Liver (tissue), 10 donors: ENCODE measurements at places on chromosomes 1 and 21. TPM values are rescaled to one million over a fixed set of nuclear protein-coding genes. Genes with fewer than 3 reads are reported as not detected.

- no peaks in the 10 kb centered on the region for H3K27me3 ChIP-seq
- H3K4me3 ChIP-seq = no peak overlapping the region
- H3K27ac ChIP-seq = peak overlapping the region; percentile 28
- DNase-seq = no peak
- H3K4me1 ChIP-seq = no peaks in the 10 kb centered on the region
Observed at GRCh38 chr1:101150670-101151069, 86.1 kb upstream of the S1PR1 start.

DNA sequence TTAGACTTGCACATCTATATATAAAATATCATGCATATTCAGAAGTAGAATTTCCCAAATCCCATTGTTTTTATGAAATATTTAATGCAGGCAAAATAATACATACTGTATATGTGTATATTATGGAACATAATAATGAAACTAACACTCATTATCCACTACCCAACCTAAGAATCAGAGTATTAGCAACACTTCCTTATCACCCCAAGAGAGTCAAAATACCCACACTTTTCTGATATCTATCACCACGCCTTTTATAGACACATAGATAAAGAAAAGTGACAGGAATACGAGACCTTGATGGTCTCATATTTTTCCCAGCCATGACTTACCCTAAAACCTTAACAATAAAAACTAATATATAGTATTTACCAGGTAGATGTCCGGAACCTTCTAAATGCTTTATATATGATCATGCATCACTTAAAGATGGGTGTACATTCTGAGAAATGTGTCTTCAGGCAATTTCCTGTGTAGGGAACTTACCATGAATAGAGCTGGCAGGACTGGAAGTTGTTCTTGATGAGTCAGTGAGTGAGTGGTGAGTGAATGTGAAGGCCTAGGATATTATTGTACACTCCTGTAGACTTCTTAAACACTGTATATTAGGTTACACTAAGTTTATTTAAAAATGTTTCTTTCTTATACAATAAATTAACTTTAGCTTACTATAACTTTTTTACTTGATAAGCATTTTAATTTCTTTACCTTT lies 45.5 kb downstream of the TNFSF4 start:
- DNase-seq = no peak
- H3K4me1 ChIP-seq = no peaks in the 10 kb centered on the region
- H3K27ac ChIP-seq = no peak overlapping the region
- H3K36me3 ChIP-seq = no peaks in the 10 kb centered on the region
- H3K27me3 ChIP-seq = no peaks in the 10 kb centered on the region
- no peak overlapping the region for H3K4me3 ChIP-seq

Gene MEX3A
- 1.3 TPM for total RNA-seq

Gene CDK18
- total RNA-seq = 3.7 TPM

DNA sequence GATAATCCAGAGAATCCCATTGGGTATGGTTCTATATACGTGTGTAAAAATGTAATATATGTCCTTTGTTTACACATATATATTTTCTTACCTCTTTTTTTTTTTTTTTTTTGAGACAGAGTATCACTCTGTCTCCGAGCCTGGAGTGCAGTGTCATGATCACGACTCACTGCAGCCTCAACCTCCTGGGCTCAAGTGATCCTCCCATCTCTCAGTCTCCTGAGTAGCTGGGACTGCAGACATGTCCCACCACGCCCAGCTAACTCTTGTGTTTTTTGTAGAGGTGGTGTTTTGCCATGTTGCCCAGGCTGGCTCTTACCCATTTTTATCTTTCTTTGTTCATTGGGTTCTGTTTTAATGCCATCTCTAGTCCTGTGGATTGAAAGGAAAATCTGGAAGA lies 59.5 kb downstream of the ZBTB17 start:
- H3K27ac ChIP-seq = no peak overlapping the region
- no peak overlapping the region for H3K4me3 ChIP-seq
- H3K27me3 ChIP-seq = no peaks in the 10 kb centered on the region
- H3K4me1 ChIP-seq = no peaks in the 10 kb centered on the region

- no peak overlapping the region for H3K4me3 ChIP-seq
- H3K4me1 ChIP-seq = peaks cover 10% of the 10 kb centered on the region
- no peak overlapping the region for H3K27ac ChIP-seq
- DNase-seq = no peak
- no peaks in the 10 kb centered on the region for H3K27me3 ChIP-seq
Observed at GRCh38 chr1:42263019-42263418, 72.0 kb downstream of the FOXJ3 start.

DNA sequence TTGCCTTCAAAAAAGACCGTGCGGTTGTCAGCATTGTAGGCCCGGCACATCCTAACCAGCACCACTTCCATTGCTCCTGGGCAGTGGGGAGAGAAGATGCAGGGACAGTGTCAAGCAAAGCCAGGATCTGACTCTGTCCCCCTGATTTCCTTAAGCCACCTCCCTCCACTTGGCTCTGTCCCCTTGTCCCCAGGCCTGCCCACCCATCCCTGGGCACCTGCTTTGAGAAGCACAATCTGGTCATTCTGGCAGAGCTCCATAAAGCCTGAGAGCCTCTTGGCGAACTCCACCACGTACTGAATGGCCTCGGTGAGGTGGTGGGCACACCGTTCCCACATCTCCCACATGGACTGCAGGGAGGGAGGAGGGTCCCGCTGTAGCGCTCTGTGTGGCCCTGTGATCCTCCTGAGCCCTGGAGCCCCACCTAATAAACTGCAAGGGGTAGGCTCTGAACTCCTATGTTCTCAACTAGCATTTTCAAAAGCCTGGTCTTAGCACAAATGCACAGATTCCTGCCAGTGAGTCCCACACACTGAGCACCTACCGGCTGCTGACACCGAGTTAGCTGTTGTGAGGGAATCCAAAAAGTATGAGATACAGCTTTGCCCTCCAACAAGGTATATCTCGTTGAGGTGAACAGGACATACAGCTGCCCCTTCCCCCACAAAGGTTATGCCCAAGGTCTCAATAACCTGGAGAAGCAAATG lies 8.2 kb upstream of the LINGO4 start:
- H3K4me3 ChIP-seq = no peak overlapping the region
- H3K27me3 ChIP-seq = no peaks in the 10 kb centered on the region
- DNase-seq = no peak
- peaks cover 16% of the 10 kb centered on the region for H3K4me1 ChIP-seq

- no peak for DNase-seq
- peak overlapping the region; percentile 66 for H3K4me3 ChIP-seq
- no peaks in the 10 kb centered on the region for H3K4me1 ChIP-seq
- no peaks in the 10 kb centered on the region for H3K27me3 ChIP-seq
- H3K36me3 ChIP-seq = no peaks in the 10 kb centered on the region
- H3K27ac ChIP-seq = no peak overlapping the region
Observed at GRCh38 chr1:115643225-115643624, 1.5 kb downstream of the VANGL1 start.

DNA sequence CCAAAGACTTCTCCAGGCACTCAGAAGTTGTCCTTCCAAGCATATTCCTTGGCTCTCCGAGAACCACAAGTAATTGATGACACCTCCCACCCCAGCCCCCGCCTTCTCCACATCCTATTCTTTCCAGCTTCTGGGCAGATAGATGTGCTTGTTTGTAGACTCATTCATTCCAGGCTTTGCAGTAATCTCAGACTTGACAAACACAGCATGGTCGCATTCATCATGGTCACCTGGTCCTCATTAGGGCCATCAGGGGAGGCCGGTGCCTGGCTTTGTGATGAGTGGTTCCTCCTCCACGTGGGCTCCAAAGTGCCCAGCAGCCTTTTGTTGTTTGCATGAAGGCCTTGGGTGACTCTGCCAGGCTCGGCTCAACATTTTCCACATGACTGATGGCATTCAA lies 28.5 kb upstream of the KCNE2 start:
- no peaks in the 10 kb centered on the region for H3K27me3 ChIP-seq
- no peak for DNase-seq
- no peaks in the 10 kb centered on the region for H3K4me1 ChIP-seq
- H3K4me3 ChIP-seq = no peak overlapping the region

GRCh38 chr1:232378266-232379062 lies 251.5 kb downstream of the SIPA1L2 start:
- DNase-seq = no peak
- no peaks in the 10 kb centered on the region for H3K27me3 ChIP-seq
- no peak overlapping the region for H3K27ac ChIP-seq
- H3K36me3 ChIP-seq = no peaks in the 10 kb centered on the region
- no peaks in the 10 kb centered on the region for H3K4me1 ChIP-seq

Gene CIART
- total RNA-seq = 1.8 TPM

DNA sequence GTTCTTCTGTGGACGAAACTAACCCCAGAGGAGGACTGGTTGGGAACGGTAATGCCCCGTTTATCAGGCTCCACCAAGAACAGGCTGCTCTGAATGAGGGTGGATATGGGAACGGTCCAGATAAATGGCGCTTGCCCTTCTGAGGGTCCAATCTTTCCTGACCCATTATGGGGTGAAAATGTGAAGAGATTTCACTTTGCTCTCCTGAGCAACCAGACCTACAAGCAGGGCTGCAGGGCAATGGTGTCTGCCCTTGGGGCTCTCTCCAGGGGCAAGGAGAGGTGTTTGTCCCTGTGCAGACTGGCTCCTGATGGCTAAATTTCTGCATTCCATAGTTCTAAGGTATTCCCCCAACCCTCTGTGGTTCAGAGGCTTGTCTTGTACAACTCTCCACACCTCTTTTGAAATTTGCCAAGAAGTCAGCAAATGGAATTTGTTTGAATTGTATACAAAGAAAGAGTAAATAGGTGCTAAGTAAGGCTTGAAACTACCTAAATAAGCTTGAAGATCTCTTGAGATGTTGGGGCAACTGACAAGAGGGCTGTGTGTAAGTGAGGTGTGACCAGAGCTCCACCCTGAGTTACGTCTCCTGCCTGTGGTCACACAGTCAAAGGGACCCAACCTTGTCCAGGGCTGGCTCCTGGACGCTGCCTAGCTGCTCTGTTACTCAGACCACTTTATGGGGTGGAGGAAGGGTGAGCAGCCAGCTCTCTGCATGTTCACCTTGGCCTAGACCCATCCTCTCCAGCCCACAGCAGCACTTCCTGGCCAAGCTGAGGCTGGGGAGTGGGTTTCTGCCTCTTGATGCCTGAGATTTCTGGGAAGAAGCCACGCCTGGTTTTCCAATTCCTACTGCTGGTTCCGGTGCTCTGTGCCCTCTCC lies 24.8 kb downstream of the SLC2A1 start:
- H3K4me1 ChIP-seq = no peaks in the 10 kb centered on the region
- no peak overlapping the region for H3K4me3 ChIP-seq
- no peak overlapping the region for H3K27ac ChIP-seq
- H3K36me3 ChIP-seq = no peaks in the 10 kb centered on the region
- no peak for DNase-seq

Gene SLC9C2
- total RNA-seq = not detected

DNA sequence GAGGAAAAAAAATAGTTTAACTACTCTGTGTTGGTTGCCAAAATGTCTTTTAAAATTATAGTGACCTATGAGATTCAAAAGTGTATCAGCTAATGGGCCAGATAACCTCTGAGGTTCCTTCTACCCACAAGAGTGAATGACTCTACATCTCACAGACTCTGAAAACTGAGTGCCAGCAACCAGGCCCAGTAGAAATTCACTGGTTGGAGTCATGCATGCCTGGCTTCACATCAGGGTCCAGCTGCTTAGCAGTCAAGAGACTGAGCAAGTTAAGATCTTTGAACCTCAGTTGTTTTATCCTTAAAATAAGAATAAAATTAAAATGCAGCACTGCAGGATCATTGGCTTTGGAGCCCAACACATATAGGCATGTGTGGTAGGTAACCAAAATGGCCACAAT lies 342.6 kb upstream of the NFIA start:
- no peaks in the 10 kb centered on the region for H3K27me3 ChIP-seq
- no peak overlapping the region for H3K4me3 ChIP-seq
- peaks cover 2% of the 10 kb centered on the region for H3K36me3 ChIP-seq
- H3K4me1 ChIP-seq = no peaks in the 10 kb centered on the region

GRCh38 chr1:112800289-112800688 lies 85.2 kb upstream of the PPM1J start:
- H3K4me1 ChIP-seq = no peaks in the 10 kb centered on the region
- H3K36me3 ChIP-seq = no peaks in the 10 kb centered on the region
- DNase-seq = no peak
- H3K4me3 ChIP-seq = no peak overlapping the region
- H3K27me3 ChIP-seq = no peaks in the 10 kb centered on the region

Gene ARHGAP29
- 12.5 TPM for total RNA-seq

Gene POTED
- not detected for total RNA-seq

DNA sequence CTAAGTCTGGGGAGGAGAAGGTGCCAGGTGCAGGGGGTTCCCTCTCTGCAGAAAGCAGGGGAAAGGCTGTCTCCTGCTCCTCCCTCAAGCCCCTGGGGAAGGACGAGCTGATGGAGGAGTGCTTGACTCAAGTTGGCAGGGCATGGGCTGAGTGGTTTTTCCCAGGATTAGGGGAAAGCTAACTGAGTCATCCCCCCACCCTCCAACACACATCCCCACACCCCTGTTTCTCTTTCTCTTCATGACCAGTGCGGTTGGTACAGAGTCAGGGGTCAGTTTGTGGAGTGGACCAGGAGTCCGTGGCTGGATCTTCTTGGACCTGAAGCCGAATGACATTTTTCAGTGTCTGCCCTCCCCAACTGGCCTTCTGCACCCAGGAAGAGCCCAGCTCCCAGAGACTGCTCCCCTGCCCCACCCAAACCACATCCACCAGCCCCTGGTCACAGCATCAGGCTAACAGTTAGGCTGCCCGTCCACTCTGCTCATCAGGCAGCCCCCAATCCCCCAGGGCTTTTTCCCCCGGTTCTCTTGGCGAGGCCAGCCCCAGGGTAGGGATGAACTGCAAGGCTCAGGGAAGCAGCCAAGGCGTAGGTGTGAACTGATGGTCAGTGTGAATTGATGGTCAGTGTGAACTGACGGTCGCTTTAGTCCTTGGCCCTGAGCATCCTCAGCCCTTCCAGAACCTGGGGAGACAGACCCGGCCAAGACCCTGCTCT lies 81.0 kb downstream of the PAX7 start:
- no peak for DNase-seq
- no peaks in the 10 kb centered on the region for H3K27me3 ChIP-seq
- H3K27ac ChIP-seq = no peak overlapping the region
- H3K4me3 ChIP-seq = no peak overlapping the region

Gene PTGFR
- 0.05 TPM for total RNA-seq

GRCh38 chr1:45654540-45655280 lies 30.9 kb upstream of the CCDC17 start:
- H3K4me3 ChIP-seq = no peak overlapping the region
- no peaks in the 10 kb centered on the region for H3K27me3 ChIP-seq
- H3K27ac ChIP-seq = no peak overlapping the region
- H3K4me1 ChIP-seq = peaks cover 30% of the 10 kb centered on the region
- peaks cover 18% of the 10 kb centered on the region for H3K36me3 ChIP-seq
